ENCODE measurements at places on chromosomes 5 and 9.

GRCh38 chr9:130610862-130611707, 31.7 kb downstream of the FUBP3 start:
- no peak for DNase-seq

DNA sequence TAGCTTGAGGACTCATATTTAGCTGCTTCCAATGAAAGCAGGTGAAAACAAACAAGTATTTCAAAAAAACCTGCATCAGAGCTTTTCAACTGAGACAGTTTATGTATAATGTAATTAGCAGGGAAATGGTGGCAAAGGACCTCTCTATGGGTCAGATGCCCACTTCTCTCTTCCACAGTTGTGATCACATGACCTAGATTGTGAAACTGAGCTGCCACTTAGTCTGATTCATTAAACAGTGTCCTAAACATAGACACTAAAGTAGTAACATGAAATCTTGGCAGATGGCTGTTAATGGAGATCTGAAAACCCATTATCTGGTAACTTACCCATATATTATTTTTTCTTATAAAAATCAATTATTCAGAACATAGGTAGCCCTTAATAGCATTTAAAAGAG, 663.6 kb upstream of the RIOK2 start:
- no peak for DNase-seq

GRCh38 chr9:22457448-22457847, 10.8 kb downstream of the DMRTA1 start:
- DNase-seq: no peak

GRCh38 chr5:164237486-164237885, 732.1 kb downstream of the MAT2B start:
- DNase-seq: no peak

DNA sequence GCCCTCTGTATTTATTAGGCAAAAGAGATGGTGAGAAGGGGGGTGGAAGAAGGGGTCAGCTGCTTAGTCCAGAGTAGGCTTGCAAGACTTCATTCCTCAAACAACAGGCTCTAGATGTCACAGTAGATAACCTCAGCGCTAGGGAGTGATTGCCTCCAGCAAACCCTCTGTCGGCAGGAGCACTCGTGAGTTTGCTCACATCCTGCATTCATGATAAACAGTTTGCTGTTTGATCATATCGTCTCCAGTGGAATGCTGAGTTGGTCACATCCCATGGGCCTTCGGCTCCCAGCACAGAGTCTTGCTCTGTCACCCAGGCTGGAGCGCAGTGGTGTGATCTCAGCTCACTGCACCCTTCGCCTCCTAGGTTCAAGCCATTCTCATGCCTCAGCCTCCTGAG, 3.6 kb downstream of the TTC23L start:
- no peak for DNase-seq

DNA sequence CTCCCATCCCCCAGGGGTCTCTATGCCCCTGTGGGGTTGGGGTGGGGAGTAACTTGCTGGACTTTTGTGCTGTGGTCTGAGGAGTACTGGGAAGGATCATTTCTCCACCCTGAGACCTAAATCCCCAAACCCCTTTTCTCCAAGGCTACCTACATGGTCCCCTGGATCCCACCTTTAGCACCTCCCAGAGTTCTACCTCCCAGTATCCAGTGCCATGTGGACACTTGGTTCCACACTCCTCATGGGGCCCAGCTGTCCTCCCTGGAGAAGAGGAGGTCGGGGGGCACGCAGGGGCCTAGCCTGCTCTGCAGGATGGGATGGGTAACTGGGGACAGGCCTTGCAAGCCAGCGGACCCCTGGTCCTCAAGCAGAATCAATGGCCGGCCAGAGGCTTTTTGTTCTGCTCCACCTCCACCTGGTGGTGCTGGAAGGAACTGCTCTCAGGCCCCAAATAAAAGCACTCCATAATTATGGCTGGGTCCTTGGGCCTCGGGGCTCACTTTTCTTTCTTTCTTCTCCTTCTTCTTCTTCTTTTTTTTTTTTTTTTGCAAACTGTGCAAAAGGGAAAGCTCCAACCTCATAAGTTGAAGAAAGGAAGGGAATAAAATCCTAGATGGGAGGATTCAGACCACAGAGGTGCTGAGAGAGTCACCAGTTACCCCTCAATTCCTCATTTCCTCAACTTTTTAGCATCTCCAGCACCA, 68.4 kb downstream of the PSD2 start:
- peak; percentile 17 for DNase-seq

GRCh38 chr5:151937851-151938250, 13.2 kb upstream of the GLRA1 start:
- no peak for DNase-seq

DNA sequence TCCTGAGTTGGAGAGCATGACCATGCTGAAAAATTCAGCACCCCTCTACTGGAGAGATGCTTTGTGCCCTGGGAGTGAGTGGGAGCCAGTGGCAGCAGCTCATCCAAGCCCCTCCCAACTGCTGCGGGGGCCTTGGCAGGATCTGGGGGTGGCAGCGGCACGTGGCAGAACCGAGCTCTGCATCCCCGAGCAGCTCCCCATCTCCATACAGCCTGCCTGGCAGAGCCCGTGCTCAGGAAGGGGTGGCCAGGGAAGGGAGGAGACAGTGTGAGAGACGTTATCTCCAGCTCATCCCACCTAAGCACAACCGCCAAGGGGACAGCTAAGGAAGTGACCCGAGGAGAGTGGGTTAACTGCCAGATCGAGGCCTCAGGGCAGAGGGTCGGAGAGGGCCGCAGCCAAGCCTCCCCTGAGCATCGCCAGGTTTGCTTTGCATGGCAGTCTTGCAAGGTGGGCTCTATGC, 17.2 kb upstream of the DPM2 start:
- DNase-seq: no peak

- DNase-seq: no peak
These were observed 69.4 kb downstream of the TNPO1 start for GRCh38 chr5:72885824-72886223.

DNA sequence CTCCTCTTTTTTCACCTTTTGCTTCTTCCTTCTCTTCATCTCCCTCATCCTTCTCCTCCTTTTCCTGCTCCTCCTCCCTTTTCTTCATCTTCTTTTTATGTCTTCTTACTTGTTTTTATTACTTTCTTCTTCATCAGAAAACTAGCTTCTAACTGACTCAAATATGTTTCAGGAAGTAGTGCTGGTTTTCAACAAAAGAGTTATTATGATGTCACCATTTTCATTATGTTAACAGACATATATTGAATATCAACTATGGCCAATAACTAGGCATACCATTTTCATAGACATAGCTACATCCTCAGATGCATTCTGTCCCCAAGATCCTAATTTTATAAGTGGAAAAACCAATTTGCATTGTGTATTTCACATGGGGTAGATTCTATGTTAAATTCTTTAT, 252.9 kb upstream of the PAPPA start:
- DNase-seq: no peak

- no peak for DNase-seq
These were observed 58.9 kb downstream of the AUH start for GRCh38 chr9:91302831-91303230.

DNA sequence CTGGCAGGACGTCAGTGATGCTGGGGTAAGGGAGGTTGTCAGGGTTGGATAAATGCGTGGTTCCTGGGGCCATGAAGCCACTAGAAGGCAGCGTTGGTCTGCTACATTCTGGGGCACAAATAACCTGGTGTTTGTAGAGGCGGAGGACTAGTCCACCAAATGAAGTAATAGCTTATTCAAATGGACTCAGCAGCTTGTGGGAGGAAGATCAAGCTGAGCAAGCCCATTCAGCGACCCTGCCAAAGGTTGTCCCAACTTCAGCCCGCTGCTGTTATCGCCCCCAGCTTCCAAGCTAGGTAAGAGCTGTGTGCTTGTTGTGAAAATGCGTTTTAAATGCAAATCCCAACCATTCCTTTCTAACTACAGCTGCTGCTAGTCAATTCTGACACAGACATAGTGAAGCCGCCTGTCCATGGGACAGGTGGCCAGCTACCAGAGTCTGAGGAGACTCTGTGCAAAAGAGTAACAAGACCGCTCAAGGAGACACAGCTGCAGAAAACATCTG, 7.6 kb upstream of the FAM240B start:
- peak; percentile 2 for DNase-seq

GRCh38 chr9:134286471-134287245, 39.6 kb upstream of the RXRA start:
- no peak for DNase-seq

GRCh38 chr9:109149089-109149488, 18.0 kb downstream of the FRRS1L start:
- DNase-seq: no peak

DNA sequence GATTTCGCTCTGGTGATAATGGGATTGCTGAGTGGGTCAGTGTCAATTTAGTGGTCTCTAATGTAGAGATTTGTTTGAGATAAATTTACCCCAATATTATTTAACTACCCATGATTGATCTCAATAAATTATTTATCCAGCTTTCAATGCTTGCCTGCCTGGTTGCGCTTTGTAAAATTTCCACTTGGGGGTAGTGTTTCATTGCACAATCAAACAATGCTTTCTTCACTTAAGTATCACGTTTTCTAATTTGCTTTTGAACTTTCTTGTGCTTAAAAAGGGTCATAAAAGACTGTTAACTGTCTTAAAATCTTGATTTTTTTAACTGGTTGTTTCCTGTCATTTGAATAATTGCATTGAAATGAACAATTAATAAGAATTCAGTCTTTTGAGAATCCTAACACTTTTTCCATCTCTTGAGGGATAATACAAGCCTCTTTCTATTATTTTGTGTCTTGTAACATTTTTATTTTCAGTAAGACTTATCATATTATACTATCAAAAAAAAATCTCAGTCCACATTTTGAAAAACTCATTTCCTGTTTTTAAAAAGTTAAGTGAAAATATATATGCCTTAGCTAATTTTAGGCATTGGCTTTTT, 18.7 kb downstream of the HSD17B4 start:
- DNase-seq: peak; percentile 28

- DNase-seq: peak; percentile 40
These were observed 180.2 kb upstream of the ZNF618 start for GRCh38 chr9:113695901-113696300.

- no peak for DNase-seq
These were observed 10.5 kb downstream of the SLC38A9 start for GRCh38 chr5:55701462-55702103.

Measured in Jurkat, Clone E6-1 (cell line).